T47D (cell line): ENCODE measurements at places on chromosomes 6 and 20.

DNA sequence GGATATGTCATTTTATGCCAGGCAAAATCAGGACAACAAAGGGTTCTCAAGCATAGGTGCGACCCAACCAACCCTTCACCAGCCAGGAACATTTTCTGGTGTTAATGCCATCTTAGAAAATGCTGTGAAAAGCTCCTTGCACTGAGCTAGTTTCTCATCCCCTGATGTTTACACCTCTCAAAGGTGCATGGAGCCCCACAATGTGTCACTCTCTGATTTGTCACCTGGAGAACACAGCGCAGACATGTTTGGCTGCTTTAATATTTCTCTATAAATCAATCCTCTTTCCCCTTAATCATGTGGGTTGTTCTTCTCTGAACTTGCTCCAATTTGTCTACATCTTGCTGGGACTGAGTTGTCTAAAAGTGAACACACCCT lies 244.3 kb downstream of the TSHZ2 start:
- no peak for DNase-seq

DNA sequence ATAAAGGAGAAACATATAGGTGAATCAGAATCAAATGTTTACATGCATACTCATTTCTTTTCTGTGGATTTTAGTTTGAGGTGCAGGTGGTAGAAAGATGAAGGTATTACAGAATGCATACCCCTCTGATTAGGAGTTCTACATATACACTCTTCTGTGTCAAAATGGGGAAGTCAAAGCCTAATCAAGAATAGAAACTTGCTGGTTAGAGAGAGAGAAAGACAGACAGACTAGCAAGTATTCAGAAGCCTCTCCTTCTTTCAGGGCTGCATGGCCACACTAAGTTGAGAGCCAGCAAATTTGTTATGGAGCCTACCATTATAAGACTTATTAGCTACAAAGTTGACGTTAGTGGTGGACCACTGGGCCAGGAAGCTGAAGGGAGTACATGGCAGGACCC lies 358.3 kb upstream of the EYS start:
- DNase-seq, result no peak

GRCh38 chr20:62388839-62389600 lies 2.1 kb downstream of the RPS21 start:
- no peak for DNase-seq

GRCh38 chr6:166630462-166630861 lies 3.4 kb upstream of the RPS6KA2 start:
- DNase-seq, result no peak

DNA sequence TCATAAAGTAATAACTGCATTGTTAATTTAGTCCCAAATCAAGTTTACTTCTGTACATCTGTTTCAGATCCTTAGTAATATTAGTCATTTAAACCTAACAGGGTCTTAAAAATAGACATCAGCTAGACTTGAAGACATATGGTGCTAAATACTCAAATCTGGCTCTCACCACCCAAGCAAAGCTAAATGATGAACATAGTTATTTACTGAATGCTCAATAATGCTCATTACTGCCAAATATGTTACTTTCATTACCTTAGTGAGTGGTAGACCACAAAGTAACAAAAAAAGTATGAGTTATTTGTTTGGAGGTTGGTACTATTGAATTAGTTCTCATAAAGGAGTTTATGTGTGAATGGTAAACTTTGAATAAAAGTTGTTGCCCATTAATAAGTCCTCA lies 502.1 kb downstream of the PKHD1 start:
- no peak for DNase-seq

DNA sequence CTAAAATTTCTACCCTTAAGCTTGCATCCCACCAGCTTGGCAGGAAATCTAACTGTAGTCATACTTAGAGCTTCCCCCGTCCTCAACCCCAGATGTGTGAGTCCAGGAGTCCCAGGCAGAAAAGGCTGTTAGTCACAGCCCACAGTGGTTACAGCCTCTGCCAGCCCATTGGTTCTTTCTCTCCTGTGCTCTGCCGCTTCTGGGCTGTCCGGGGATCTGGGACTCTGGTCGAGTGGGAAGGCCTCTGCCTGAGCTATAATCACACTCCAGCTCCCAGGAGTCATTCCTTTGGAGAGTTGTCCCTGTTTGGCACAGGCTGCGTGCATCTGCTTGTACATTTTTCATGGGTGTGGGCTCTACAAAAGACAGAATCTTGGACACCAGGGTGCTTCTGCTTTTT lies 45.6 kb upstream of the FYN start:
- DNase-seq, result no peak

- DNase-seq, result no peak
Observed at GRCh38 chr6:125596020-125596419, 153.4 kb upstream of the HEY2 start.

DNA sequence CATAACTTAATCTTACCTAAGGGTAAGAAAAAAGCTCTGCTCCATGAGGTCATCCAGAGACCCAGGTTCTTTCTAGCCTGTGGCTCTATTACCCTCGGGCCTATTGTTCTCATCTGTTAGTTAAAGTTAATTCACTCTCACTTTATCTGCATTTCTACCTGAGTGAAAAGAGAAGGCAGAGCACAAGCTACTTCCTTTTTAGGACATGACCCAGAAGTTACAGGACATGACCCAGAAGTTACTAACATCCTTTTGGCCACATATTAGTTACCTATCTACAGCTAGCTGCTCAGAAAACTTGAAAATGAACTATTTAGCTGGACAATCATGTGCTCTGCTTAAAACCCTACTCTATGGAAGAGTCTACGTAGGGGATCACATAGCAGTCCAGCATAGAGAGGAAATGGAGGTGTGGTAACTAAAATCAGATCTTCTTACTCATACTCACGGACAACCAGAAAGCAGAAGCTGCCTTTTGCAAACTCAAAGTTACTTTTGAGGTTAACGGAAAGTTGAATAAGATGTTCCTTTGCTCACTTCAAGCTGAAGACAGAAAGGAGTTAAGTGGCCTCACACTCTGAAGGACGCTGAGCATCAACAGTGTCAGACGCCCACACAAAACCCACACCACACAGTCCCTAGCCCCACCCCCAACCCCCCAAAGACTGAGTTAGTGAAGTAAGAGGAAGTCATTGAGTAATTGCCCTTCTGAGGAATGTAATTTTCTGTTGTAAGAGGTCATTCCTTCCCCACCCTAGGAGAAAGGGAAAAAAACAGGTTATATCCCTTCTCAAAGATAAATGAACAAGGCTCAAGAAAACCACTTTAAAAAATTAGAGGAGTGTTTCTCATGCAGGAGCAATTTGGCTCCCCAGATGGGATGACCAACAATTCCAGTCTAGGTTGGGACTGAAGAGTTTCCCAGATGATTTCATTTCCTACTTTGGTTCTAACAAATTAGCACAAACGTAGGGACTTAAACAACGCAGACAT lies 45.9 kb upstream of the TAB2 start:
- no peak for DNase-seq
